ENCODE measurements at places on chromosomes 1 and 21. TPM values are rescaled to one million over a fixed set of nuclear protein-coding genes. Genes with fewer than 3 reads are reported as not detected.

Gene PPFIA4
- 0.53 TPM for total RNA-seq

Gene TSPEAR
- total RNA-seq, result 0.31 TPM

Gene RNU1-1
- total RNA-seq, result 2,349 TPM

Gene MAEL
- 0.12 TPM for total RNA-seq

GRCh38 chr1:207002724-207003146 lies 29.8 kb downstream of the C1orf116 start:
- peak; percentile 48 for DNase-seq

DNA sequence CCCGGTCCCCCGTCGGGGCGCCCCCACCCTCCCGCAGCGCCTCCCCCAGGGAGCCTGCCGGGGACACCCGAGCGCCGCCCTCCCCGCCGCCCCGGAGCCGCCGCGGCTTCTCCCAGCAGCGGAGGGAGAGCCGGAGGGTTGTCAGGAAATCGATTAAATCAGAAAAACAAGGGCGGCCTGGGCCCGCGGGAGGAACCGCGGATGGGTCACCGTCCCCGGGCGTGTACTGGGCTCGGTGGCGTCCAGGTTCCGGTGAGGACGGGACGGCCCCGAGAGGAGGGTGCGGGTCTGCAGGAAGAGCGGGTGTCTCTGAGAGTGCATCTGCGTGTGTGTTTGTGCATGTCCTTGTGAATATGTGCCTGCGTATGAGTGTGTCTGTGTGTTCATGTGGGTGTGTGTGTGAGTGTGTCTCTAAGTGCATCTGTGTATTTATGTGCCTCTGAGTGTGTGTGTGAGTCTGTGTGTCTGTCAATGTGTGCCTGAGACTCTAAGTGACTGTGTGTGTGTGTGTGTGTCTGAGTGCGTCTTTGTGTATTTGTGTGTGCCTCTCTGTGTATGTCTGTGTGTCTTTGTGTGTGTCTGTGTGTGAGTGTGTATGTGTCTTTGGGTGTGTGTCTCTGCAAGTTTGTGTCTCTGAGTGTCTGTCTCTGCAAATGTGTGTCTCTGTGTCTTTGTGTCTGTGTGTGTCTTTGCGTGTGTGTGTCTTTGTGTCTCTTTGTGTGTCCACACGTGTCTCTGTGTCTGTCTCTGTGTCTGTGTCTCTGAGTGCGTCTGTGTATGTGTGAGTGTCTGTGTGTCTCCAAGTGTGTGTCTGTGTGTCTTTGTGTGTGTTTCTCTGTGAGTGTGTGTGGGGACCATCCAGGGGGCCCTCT lies 1.1 kb downstream of the SPSB1 start:
- DNase-seq, result no peak

- no peak for DNase-seq
Measured at GRCh38 chr1:215583185-215583749, 16.2 kb downstream of the KCTD3 start.

DNA sequence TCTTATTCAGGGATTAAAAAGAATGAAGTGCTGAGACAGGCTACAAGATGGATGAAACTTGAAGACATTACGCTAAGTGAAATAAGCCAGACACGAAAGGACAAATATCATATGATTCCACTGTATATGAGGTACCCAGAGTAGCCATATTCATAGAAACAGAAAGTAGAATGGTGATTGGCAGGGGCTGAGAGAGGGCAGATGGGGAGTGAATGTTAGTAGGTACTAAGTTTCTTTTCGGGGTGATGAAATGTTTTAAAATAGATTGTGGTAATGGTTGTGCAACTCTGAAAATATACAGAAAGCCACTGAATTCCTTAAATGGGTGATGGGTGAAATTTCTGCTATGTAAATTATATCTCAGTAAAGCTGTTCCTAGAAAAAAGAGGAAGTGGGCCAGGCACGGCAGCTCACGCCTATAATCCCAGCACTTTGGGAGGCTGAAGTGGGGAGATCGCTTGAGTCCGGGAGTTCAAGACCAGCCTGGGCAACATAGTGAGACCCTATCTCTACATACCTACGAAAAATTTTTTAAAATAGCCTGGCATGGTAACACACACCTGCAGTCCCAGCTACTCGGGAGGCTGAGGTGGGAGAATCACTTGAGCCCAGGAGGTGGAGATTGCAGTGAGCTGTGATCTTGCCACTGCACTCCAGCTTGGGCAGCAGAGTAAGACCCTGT lies 15.9 kb downstream of the SLC27A3 start:
- DNase-seq, result no peak

- DNase-seq, result no peak
Measured at GRCh38 chr1:113279776-113280391, 110.4 kb upstream of the MAGI3 start.

DNA sequence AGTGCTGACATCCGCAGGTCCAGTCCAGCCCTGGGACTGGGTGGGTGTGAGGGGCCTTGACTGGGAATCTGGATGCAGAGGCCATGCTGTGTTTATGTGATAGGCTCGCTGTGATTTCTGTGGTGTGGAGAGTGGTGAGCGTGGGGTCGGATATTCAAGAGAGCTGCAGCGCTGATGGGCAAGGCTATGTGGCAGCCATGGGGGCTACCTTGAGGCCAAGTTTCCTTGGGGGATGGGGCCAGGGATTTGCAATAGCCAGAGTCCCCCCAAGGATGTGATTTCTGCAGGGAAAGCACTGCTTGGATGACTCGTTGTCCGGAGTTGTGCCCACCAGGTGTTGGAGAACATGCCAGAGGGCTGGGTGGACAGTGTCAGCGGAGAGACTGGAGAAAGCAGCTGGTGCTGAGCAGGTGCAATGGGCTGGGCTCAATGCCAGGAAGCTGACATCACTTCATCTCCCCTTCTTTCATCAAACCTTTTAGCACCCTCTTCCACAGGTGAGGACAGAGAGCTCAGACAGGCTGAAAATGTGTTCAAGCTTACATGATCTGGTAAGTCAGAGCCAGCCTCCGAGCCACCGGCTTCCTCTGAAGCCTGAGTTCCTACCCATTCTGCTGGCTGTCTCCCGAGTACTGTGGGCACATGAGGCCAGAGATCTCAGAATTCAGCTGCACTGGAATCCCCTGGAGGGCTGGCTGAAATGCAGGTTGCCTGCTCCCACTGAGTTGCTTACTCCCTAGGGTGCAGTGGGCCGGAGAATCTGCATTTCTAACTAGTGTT lies 132.9 kb downstream of the RHOU start:
- DNase-seq, result no peak

GRCh38 chr1:212688341-212689047 lies 11.1 kb downstream of the BATF3 start:
- no peak for DNase-seq
